Type B pancreatic cell (in vitro differentiated cells): ENCODE measurements at places on chromosomes 7 and 10.

- DNase-seq, result no peak
These were observed 210.0 kb upstream of the LYZL1 start for GRCh38 chr10:29078919-29079318.

- DNase-seq, result no peak
These were observed 530.2 kb downstream of the GATA3 start for GRCh38 chr10:8584666-8585065.

DNA sequence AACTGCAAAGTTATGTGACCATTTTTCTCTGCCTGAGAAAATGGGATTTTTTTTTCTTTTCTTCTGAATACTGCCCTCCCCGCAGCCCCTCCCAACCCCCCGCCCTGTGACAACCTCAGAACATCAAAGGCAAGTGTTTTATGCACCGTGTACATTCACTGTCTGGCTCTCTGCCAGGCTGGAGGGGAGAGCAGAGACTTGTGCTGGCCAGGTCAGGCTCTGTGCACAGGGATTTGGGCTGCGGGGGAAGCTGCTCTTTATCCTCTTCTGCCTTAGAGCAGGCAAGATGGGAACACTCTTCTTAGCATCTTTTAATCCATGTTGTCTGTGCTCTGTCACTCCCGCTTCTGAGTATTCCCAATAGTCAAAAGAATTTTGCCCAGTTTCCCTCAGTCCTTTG, 195.1 kb downstream of the CCSER2 start:
- DNase-seq, result no peak

DNA sequence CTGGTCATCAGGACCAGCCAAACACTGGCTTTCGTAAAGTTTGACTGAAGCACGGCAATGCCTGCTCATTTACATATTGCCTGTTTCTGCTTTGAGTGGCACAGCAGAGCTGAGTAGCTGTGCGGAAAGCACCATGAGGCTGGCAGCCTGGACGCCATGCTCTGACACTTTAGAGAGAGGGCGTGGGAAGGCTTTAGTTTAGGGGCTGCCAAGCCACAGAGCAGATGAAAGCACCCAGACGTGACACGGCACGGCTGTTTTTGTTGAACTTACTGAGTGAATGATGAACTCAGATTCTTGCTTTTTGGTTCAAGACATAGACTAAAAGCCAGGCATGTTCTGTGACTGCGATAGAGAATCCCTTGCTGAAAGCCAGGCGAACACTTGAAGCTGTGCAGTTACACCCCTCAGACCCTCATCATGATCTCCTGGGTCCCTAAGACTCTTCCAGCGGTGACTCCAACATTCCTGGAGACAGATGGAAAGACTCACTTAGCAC, 182.1 kb downstream of the ZMYND11 start:
- no peak for DNase-seq

DNA sequence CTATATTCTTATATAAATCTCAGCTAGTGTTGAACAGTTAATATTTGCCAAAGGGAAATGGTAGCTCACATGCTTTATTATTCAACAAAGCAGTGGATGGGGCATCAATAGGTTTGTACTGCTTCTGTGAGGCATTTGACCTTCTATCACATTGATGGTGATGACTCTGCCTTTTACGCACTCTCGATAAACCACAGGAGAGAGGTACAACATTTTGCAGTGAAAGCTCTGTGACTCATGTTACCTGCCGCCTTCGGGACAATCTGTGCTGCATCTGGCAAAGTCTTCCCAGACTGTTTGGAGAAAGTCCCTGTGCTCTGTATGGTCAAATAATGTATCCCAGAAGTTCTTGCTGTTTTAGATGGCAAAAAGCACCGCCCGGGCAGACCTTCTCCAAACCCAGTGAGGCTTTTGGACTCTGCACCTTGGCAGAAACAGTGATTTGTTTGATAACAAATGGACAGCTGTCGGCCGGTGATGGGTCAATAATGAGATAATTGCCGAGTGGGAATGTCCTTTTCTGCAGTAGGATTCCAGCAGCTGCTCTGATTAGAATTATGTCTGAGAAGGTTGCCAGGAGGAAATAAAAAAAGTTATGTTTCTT, 61.0 kb downstream of the PLPP4 start:
- DNase-seq, result no peak

- DNase-seq, result no peak
These were observed 14.8 kb upstream of the LAMB1 start for GRCh38 chr7:108017776-108018151.

DNA sequence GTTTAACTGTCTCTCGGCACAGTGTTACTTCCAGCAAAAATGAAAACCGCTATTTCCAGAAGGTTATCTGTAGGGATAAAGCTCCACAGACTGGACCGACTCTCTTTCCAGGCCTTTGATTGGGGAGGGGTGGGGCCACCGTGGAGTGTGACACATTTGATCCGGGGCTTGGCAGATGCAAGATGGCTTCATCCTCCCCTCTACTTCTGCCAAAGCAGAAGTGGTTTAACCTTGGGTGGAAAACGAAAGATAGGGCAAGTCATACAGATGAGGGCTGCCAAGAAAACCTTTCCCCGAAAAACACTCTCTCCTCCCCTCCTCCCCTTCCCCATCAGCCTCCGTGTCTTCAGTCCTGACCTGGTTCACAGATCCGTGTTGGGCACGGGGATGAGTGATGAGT, 139.7 kb upstream of the SH2B2 start:
- no peak for DNase-seq

DNA sequence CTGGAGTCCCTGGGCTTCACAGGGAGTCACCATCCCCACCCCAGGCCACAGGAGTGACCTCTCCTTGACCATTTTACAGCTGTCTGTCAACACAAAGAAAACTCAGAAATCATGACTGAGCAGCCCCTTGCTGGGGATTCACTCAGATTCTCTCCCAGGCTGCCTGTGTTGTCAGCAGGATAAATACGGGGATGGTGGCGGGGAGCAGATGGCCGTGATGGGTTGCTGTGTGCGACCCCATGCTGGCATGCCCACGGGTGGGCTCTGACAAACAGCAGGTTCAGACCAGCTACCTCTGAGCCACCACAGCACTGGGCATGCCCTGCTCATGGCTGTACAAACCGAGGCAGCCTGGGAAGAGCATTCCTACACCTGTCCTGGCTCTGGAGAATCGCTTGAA, 136.1 kb downstream of the SLIT1 start:
- no peak for DNase-seq

DNA sequence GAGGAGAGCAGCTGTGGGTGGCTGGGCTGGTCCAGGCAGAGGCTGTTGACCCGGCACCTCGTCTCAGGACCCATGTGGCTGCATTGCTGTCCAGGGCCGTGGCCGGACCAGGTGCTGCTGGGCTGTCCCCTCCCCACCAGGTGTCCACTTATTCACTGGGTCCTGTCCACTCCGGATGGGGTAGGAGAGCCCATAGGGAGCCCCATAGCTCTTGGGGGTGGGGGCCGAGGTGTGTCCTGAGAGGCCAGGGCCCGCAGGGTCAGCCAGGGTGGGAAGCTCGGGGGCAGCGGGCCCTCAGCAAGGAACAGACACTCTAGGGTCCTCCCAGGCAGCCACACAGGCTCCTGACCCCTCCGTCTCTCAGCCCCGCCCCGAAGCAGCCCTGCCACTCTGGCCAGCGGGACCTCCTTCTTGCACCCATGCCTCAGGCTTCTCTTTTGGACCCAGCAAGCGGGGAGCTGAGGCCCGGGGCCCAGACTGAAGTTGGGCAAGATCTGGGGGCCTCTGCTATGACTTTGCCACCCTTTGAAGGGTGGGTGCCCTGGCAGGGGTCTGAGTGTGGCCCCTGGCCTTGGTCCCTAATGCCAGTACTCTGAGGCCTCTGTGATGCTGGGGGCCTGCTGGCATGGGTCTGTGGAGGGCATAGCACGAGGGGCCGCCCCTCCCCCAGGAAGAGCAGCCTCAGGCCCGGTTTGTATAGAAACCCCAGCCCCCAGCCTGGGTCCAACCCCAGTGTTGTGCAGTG, 86.4 kb downstream of the NKX6-2 start:
- DNase-seq, result peak; percentile 67

DNA sequence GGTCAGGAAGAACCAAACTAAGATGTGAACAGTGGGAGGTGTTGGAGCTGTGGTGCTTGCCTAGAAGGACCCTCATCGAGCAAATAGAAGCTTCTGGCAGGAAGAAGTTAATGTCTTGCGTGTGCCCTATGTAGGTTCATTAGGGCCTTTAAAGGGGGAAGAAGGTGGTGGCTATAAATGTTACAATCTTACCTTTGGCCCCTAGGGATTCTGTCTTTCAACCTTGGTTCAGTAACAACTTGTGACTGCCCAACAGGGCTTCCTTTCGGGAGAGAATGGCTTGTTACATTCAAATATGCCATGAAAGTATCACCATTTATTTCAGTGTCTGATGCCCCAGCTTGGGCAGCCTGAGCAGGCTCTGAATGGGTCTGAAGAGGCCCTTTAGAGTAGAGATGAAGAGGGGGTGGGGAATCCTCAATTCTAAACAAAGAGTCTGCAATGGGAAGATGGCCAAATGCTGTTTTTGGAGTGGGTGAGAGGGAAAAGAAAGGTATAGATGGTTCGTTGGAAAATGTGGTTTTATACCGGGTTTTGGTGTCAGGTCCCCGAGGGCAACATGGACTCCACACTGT, 108.0 kb downstream of the TCF7L2 start:
- DNase-seq, result no peak

DNA sequence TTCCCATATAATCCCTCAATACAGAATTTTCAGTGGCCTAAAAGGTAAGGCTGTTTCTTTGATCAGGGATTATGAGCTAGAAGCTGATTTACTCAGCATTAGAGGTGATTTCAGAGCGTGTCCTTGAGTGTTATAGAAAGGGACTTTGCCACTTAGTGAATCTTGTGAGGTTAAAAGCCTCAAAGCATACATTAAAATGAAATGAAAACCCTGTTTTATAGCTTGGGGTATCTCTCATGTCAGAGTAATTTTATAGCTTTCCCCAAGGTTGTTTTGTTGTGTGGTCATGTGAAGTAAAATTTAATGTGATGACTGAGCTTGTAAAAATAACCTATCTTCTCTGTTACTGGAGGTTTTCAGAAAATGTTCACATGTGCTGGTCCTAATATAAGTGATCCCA, 198.8 kb downstream of the CDCA7L start:
- DNase-seq, result no peak

DNA sequence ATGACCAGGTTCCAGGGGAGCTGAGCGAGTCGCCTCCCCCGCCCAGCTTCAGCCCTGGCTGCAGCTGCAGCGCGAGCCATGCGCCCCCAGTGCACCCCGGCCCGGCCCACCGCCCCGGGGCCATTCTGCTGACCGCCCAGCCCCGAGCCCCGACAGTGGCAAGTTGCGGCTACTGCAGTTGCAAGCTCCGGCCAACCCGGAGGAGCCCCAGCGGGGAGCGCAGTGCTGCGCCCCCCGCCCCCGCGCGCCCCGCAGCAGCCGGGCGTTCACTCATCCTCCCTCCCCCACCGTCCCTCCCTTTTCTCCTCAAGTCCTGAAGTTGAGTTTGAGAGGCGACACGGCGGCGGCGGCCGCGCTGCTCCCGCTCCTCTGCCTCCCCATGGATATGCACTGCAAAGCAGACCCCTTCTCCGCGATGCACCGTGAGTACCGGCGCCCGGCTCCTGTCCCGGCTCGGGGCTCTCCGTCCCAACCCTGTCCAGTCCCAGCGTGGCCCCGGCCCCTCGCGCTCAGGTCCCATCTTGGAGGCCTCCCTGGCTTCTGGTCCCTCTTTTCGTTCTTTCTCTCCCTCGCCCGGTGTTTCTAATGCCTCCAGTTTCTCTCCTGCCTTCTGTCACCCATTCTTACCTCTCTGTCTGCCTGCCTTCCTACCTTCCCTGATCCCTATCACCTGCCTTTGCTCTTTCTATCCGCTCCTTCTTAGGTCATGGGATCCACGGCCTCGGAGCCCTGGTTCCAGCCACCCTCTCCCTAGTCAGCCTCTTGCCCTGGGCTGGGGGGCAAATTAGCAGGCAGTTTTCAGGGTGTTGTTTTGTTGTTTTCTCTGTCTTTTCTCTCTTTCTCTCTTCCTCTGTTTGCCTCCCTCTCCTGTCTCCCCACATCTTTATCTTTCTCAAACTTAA, 751 bp downstream of the PAX2 start:
- DNase-seq, result no peak

DNA sequence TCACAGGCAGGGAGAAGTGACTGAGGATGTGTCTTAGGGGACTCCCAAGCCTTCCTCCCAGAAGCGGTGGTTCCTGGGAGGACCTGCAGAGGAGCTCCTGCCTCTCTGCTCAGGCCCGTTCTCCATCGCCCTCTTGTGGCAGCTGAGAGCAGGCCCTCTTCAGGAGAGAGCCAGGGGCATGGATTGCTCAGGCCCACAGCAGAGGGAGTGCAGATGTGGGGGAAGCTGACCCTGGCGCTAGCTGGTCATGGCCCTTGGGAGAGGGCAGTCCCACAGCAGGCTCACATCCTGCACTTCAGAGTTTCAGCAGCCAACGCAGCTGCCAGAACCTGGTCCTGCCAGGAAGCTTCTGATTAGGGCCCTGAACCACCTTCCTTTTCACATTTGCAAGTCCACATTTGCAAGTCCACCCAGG, 94.8 kb upstream of the TARP start:
- no peak for DNase-seq

DNA sequence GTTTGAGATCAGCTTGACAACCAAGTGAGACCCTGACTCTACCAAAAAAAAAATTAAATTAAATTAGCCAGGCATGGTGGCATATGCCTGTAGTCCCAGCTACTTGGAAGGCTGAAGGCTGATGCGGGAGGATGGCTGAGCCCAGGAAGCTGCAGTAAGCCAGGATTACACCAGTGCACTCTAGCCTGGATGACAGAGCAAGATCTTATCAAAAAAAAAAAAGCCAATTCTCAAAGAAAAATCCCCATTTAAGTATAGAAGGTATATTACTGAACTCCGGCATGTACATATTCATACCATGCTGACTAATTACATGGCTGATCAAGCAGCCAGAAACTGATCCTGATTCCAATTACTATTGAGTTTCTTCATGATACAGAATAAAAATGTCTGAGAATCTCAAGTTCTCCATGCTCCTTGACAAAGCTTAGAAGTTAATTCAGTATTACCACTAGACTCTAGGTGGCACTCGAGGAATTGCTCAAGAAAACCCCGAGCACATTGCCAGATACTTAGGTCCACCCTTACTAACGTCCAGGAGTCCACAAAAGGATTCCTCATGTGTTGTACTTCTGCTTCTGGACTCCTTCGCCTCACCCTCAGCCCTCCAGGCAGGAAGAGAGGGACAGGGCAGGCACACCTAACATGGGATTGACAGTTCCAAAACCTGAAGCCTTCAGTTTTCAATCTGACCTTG, 148.9 kb downstream of the PARD3 start:
- DNase-seq, result no peak
